Mesenteric fat pad (tissue), 1 donor: ENCODE measurements at places on chromosomes 16 and 17. TPM values are rescaled to one million over a fixed set of nuclear protein-coding genes. Genes with fewer than 3 reads are reported as not detected.

GRCh38 chr16:4105848-4106247 lies 10.4 kb downstream of the ADCY9 start:
- DNase-seq = no peak

Gene HBM
- not detected for total RNA-seq

DNA sequence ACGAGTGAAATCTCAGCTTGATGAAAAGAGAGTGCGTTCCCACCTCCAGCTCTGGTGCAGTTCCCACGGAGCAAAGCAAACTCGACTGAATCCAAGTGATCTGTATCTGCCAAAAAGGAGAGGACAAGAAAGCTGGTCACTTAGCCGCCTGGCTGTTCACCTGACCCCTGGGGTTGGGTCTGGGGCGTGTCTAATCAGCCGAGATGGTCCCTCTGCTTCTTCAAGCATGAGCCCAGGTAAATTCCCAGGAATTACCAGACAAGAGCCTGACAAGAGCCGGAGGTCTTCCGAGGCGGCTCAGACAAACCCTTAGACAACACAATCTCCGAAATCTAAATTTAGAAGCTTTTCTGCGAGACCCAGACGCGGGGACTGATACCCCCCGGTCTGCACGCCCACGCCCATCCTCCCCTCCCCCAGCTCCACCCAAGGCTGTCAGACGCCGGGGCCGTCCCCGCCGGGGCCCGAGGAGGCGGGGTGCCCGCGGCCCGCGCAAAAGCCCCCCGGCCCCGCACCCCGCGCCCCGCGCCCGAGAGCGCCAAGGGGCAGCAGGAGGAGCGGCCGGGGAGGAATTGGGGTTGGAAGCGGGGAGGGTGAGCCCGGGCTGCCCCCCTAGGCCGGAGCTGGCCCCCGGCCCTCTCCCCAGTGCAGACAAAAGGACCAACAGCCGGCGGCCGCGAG lies 674 bp downstream of the ZNF821 start:
- DNase-seq = no peak

Gene PPP1R1B
- total RNA-seq = 33.1 TPM

DNA sequence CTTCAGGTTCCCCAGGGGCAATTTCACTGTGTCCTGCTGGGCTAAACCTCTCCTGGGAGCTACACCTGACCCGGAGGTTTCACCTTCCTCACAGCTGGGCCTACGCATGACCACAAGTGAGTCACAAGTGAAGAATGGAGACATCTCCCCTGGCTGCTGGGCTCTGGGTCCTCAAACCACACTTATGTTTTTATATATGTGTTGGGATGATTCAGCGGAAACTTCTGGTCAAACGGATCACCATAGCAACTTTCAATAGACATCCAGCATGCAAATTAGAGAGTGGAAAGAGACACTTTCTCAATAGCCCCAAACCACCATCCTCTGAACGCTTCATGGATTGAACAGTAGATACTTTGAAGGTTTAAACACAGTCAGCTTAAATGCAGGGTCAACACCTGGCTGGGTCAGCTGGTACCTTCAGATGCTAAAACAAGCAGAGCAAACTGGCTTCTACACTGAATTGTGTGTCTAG lies 28.0 kb upstream of the MAF start:
- no peak for DNase-seq

GRCh38 chr17:61048376-61049106 lies 351.1 kb upstream of the TBX2 start:
- DNase-seq = no peak

Gene OR1F1
- total RNA-seq = not detected
